HS-27A (cell line): ENCODE measurements at places on chromosomes 11 and 22.

DNA sequence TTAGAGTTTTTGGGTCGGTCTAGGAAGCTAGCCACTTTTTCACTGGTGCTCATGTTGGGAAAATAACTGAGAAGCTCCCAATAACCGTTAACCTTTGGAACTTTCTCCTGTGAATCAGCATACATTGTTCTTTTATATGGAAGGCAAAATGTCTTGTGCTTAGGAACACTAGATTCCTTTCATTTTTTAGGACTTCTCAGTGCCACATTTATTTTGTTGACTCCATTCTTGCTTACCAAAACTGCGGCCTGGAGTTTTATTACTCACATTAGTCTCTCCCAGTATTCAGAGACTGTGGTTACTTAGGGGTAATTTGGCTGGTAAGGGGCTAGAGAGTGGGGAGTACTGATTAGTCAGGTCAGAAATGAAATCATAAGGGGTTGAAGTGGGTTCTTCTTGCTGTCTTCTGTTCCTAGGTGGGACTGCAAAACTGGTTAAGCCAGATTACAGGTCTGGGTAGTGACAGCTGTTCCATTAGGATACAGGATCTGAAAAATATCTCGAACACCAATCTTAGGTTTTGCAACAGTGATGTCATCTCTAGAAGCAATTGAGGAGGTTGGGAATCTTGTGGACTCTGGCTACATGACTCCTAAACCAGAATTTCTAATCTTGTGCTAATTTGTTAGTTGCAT is 631.4 kb upstream of the LUZP2 start:
- no peak for DNase-seq

- no peak for DNase-seq
These were observed 14.3 kb downstream of the MUC5B start for GRCh38 chr11:1237128-1237580.

- DNase-seq = no peak
These were observed 1.2 kb downstream of the ROM1 start for GRCh38 chr11:62614275-62614674.

- no peak for DNase-seq
These were observed 73.5 kb downstream of the THAP12 start for GRCh38 chr11:76307396-76307795.

GRCh38 chr11:1298695-1299492 is 10.5 kb downstream of the TOLLIP start:
- DNase-seq = no peak

DNA sequence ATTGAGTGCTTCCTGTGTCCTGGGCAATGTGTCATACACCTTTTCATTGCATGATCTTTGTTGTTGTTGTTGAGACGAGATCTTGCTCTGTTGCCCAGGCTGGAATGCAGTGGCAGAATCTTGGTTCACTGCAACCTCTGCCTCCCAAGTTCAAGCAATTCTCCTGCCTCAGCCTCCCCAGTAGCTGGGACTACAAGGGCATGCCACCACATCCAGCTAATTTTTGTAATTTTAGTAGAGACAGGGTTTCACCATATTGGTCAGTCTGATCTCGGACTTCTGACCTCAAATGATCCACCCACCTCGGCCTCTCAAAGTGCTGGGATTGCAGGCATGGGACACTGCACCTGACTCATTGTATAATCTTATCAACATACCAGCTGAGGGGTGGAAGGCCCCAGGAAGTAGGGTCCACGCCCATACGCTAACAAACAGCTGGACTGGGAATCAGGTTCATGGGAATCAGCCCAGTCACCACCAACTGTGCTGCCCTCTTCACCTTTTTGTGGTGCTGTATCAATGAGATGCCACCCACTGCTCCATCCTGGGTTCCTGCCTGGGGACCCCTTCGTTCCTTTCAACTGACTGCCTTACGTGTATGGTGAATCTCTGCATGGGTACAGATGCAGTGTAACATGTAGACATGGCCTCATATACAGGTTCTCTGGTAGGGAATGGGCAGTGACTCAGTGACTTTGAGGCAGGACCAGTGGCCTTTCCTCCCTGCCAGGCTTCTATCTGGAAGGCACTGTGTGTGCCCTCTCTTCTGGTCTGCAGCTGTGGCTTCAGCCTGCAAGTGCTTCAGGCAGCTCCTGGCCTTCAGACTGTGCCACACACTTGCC is 32.5 kb upstream of the YWHAH start:
- DNase-seq = no peak

DNA sequence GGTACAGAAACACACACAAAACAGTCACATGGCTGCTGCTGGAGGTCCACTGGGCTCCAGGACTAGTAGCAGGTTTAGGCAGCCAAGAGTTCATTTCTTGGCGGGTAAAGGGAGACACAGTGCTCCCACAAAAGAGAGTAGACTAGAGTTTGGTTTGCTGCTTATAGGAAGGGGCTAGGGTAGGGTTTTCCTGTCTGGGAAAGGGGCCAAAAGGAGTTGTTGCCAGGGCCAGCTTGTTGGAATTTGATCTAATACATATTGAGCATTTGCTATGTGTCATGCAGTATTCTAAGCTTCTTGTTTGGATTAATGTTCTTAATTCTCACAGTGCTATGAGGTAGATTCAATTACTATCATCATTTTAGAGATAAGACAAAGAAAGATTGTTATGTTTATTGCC is 195.1 kb upstream of the PLET1 start:
- DNase-seq = no peak

- no peak for DNase-seq
These were observed 86.3 kb upstream of the HMGXB4 start for GRCh38 chr22:35170716-35171697.

DNA sequence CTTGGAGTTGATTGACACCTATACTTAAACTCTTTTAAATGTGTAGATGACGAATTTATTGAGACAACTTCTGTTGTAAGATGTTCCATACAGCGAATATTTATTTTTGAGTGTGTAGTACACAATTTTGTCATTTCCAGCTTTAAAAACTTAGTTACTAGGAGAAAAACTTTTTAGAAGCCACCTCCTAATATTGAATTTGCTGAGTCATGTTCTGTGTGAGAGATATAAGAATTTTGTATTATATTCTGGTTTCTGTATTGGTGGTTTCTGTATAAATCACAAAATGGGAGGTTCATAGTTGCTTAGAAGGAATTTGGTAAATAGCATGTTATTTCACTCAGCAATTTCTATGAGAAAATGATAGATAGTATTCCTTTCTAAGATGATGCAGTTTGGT is 171.3 kb downstream of the WNT11 start:
- no peak for DNase-seq

- DNase-seq = no peak
These were observed 59.0 kb downstream of the ARL14EP start for GRCh38 chr11:30381879-30382278.

DNA sequence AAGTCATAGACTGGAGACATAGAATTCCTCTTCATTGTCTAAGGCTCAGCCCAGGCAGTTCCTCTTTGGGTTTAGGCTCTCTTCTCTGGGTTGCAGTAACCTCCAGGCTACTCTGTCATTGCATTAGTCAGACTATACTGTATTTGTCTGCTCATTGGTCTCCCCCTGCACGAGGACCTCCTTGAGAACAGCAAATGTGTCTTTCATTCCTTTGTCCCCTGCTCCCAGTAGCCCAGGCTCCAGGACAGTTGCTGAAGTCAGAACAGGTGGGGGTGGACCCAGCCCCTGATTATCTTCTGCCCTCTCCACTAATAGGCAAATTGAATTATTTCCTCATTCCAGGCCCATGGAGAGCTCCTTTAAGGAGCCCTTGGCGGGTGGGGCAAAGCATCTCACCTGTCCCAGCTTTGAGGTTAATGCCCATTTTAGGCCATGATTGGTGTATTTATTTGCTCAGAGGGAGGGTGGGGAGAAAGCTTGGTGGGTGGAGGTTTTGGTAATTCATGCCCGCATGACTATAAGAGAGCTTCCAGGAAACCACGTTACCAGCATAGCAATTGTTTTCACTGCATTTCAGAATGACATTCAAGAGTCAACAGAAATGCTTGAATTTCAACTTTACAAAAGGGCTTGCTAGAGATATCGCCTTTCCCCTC is 40.9 kb downstream of the NAV2 start:
- DNase-seq = no peak

GRCh38 chr11:126352934-126353801 is 2.3 kb upstream of the ST3GAL4 start:
- DNase-seq = no peak

- no peak for DNase-seq
These were observed 388.2 kb downstream of the KCNA4 start for GRCh38 chr11:29628609-29629008.

GRCh38 chr11:58786693-58787092 is 55.0 kb upstream of the GLYAT start:
- DNase-seq = no peak

DNA sequence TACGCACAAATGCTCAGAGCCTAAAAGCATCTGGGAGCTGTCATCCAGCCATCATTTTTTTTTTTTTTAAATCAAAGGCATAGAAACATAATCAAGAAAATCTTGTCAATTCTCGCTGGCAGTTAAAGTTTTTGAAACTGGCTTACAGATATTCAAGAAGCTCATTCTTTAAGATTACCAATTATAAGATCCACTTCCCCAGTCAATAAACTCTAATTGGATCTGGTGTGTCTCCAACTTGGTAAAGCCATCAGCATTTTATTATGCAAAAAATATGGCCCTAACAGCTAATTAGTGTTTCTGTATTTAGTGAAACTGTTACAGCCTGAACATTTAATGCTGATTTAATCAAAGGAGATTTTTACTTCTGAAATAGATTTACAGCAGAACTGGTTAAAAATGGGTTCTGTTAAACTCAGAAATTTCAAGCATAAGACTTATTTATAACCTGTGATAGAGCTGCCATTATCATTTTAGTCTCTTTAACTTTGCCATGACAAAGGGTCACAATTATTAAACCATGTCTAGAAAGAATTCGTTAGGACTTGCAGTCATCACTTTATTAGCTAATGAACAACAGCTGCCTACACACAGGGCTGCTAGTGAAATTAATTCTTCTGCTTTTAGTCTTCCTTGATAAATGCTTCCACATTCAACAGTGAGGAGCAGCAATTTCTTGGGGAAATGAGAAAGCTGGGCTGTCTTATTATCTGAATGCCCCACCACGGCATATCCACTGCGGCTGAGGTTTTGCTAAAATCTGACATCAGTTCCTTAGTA is 176.4 kb upstream of the PITPNB start:
- no peak for DNase-seq

DNA sequence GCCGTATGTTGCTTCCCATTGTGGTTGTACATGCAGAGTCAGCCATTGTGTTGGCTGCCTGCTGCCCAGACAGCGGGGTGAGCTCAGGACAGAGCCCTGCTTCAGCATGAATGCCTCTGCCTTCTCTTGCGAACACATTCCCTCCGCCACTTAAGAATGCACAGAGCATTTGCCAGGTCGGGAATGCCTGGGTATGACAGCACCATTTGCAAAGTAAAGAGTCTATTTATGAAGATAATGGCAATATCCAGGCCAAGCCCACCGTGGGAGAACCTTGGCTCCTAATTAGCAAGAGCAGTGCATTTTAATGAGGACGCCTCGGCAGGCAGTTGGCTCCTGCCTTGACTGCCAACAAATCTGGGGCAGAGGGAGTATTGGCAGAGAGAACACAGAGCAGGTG is 62.5 kb upstream of the SORL1 start:
- DNase-seq = no peak

DNA sequence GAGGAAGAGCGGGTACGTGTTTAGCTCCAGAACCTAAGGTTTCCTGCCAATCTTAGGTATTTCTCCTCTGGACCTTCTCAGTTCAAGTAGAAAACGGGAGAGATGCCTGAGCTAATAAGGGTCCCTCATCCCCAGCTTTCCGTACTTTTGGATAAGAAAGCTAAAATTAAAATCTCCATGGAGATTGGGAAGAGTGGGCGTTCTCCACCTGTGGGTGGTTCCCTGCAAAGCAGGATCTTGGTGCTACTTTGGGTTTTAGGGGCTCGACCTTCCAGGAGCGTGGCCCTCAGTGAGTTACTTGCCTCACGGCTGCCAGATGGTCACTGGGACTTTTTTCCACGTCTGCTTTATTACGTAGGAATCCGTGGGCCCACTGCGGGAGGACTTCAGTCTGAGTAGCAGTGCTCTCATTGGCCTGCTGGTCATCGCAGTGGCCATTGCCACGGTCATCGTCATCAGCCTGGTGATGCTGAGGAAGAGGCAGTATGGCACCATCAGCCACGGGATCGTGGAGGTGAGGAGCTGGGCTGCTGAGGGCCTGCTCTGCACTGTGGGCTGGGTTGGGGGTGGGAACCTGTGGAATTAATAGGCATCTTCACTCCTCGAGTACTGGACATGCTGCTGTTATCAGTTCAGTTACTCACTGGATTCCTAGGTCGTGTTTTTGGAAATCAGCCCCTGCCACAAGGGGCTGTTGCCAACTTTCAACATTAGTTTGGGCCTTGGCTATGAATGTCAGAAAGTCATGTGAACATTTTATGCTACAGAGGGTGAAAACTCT is 17.8 kb upstream of the ST14 start:
- DNase-seq = no peak

DNA sequence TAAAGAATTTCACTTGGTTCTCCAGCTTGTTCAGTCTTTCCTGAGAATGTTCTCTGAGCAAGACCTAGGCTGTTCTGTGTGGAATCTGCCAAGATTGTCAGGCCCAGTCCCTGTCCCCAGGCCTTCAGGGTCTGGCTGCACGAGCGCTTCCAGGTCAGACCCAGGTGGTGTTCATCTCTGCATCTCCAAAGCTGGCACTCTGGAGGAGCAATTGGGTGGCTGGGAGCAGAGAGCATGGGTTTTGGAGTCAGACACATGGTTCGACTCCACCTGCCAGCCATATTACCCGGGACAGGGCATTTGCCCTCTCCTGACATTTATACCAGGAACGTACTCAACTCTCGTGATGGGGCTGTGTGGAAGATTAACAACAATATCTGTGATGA is 8.8 kb downstream of the CD5 start:
- DNase-seq = no peak

GRCh38 chr11:69636512-69637197 is 4.3 kb upstream of the CCND1 start:
- peak; percentile 95 for DNase-seq

DNA sequence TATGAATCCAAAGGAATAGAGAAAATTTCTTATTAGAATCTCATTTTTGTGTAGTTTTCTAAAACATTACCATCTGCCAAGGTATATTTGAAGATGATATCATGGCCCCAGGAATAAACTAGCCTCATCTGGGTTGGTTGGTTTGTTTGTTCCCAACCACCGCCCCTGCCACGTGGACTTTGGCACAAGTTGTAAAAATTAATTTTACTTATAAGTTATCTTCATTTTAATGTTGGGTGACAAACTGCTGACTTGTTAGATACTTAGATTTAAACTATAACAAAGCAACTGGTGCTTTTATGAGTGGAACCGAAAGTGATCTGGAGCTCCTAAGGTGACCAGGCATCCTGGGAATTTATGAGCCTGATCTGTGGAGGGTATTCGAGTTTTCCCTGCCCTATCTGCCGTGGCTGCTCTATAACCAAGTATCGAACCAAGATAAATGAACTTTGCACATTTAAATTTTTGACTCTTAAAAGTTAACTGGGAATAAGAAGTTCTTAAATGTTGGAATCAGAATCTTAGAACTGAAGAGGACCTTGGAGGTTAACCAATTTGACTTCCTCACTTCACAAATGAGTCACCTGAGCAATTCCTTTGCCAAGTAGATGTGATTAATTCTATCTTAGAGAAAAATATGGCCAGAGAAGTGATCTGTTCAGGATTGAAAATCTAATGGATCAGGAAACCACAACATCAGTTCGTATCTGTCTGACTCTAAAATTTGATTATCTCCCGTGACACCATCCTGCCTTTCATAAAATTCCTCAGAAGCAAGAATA is 129.1 kb upstream of the ARHGAP42 start:
- no peak for DNase-seq

GRCh38 chr11:45178890-45179671 is 32.6 kb downstream of the PRDM11 start:
- DNase-seq = no peak

GRCh38 chr22:39021552-39022250 is 774 bp downstream of the APOBEC3D start:
- no peak for DNase-seq
